ENCODE measurements at places on chromosomes 3 and 15. TPM values are rescaled to one million over a fixed set of nuclear protein-coding genes. Genes with fewer than 3 reads are reported as not detected.

GRCh38 chr3:52333869-52334557 is 17.9 kb downstream of the DNAH1 start:
- no peak for DNase-seq

DLL4 gene
- 33.3 TPM for total RNA-seq

SLC24A5 gene
- 0.89 TPM for total RNA-seq

DNA sequence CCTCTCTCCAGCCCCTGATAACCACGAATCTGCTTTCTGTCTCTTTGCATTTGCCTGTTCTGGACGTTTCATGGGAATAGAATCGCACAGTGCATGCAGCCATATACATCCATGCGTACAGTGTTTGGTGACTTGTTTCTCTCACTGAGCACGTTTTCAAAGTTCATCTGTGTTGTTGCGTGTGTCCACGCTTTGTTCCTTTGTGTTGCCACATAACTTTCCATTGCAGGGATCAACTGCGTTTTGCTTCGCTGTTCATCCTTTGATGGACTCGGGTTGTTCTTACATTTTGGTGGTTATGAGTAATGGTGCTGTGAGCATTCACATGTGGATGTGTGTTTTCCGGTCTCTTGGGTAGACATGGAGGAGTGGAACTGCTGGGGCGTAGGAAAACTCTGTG is 56.4 kb upstream of the TAMM41 start:
- DNase-seq = no peak

CLSTN2 gene
- 5.1 TPM for total RNA-seq

GAP43 gene
- 6.0 TPM for total RNA-seq

DNA sequence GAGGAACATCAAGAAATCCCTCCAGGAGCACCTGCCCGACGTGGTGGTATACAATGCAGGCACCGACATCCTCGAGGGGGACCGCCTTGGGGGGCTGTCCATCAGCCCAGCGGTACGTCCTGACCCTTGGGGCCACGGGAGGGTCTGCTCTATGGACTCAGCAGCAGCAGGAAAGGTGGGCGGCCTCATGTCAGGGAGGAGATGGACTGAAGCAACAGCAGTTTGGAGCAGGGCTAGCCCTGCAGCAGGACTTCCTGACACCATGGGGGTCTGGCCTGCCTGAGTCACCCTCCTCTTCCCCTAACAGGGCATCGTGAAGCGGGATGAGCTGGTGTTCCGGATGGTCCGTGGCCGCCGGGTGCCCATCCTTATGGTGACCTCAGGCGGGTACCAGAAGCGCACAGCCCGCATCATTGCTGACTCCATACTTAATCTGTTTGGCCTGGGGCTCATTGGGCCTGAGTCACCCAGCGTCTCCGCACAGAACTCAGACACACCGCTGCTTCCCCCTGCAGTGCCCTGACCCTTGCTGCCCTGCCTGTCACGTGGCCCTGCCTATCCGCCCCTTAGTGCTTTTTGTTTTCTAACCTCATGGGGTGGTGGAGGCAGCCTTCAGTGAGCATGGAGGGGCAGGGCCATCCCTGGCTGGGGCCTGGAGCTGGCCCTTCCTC is 24.2 kb downstream of the HDAC11 start:
- DNase-seq = no peak

GRCh38 chr3:16052964-16053363 is 121.5 kb upstream of the GALNT15 start:
- DNase-seq = no peak

- DNase-seq = no peak
Measured at GRCh38 chr3:85041001-85041400, 82.2 kb downstream of the CADM2 start.

GRCh38 chr3:147218965-147219364 is 187.4 kb downstream of the ZIC4 start:
- DNase-seq = no peak

SMAD6 gene
- total RNA-seq = 62.4 TPM

NOX5 gene
- total RNA-seq = 0.45 TPM

DNA sequence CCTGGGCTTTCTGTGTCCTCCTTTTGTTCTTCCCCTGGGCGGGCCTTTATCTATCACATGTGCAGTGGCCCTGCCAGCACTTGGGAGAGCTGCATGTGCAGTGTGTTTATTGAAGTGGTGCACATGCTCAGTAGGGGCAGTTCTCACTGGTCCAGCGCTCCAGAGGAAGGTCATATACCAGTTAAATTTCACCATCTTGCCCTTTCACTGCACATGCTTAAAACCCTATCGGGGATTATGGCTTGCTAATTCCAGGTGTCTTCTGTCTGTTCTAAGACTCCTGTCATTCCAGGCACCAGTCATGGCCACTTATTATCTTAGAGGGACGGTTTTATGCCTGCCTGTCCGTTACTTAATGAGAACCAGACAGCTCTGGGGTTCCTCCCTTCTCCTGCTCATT is 52.2 kb downstream of the ROPN1B start:
- DNase-seq = no peak

OR5K2 gene
- total RNA-seq = not detected

DNA sequence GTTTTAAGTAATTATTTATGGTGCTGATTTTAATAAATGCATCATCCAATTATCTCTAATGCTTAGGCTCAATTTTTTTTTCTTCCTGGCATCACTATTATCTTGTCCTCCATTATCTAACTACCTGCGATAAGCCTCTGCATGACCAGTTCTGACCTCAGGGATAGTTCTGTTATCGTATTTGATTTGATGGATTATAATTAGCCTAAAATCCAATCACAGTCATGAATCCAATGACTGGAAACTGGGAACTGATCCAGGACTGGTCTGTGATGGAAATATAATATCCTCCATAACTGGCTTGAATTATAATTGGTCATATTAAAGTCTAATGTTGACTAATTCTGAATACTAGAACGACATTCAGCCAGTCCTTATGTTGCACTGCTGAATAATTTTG is 1.1 kb downstream of the MYH15 start:
- DNase-seq = no peak
